Tibial nerve (tissue), 4 donors: ENCODE measurements at places on chromosomes 2 and 18. TPM values are rescaled to one million over a fixed set of nuclear protein-coding genes. Genes with fewer than 3 reads are reported as not detected.

Gene IL1B
- total RNA-seq: 0.22 TPM

Gene MFF
- 102 TPM for total RNA-seq

Gene RAX
- not detected for total RNA-seq

Gene SCN7A
- 128 TPM for total RNA-seq

Gene OTX1
- total RNA-seq: not detected

Gene GALNT14
- total RNA-seq: 0.78 TPM

Gene MROH2A
- total RNA-seq: not detected

DNA sequence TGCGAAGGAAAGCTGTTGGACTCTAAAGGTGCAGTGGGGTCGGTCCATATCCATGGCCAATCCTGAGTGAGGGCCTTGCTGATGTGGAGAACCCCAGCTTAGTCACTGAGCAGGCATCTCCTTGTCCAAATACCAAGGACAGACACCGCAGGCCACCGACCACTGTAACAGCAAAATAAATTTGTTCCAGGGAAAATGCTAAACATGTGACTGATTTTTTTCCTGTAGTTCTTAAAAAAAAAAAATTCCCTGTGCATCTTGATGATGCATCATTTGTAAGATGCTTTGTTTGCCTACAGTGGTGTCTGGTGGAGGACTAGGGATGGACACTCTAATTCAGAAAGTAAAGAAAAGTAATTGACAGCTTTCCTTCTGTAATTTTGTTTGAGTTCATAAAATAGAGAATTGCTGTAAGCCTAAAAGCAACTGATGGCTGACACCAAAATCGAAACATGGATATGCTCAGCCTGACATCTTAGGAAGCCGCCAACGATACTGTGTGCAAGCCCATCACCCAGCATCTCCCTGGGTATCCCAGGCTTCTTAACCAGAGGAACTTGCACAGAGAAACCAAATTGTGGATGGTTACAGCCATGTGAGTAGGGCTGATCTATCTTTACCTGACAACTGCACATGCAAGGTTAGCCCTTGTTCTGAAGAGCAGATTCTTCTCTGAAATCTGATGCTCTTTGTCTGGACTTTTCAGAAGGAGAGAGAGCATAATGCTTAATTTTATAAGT, 188.6 kb downstream of the ARL4C start:
- DNase-seq: no peak

DNA sequence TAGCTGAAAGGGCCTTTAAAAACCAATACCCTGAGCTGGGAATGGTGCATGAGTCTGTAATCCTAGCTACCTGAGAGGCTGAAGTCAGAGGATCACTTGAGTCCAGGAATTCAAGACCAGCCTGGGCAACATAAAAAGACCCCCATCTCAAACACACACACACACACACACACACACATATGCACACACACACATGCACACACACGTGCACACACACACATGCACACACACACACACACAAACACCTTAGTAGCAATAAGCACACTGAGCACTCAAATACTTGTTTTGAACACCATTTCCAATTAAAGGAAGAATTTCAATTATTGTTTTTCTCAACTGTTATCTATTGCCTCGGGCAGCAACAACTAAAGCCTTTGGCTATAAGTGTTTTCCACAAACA, 25.6 kb upstream of the UBE2F start:
- DNase-seq: no peak

- no peak for DNase-seq
Observed at GRCh38 chr2:161546635-161547034, 77.6 kb upstream of the SLC4A10 start.

- DNase-seq: no peak
Observed at GRCh38 chr2:64697297-64698176, 43.8 kb upstream of the SERTAD2 start.

GRCh38 chr2:219425238-219426067, 7.3 kb downstream of the DES start:
- no peak for DNase-seq

DNA sequence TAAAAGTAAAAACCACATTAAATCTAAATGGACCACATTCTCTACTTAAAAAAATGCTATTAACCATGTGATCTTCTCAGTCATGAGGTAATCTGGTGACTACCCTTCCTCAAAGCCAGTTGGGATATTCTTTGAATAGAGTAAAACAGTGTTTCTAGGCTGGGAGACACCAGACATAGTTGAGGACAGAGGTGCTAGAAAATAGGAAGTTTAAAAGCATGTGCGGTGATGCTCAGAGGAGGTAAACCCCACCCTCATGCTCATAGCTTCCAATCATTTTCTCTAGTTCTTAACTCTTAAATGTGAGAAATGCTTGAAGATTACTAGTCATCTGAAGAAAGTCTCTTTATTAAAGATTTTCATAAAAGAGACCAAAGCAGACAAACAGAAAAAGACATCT, 30.7 kb upstream of the ELAC1 start:
- DNase-seq: no peak

DNA sequence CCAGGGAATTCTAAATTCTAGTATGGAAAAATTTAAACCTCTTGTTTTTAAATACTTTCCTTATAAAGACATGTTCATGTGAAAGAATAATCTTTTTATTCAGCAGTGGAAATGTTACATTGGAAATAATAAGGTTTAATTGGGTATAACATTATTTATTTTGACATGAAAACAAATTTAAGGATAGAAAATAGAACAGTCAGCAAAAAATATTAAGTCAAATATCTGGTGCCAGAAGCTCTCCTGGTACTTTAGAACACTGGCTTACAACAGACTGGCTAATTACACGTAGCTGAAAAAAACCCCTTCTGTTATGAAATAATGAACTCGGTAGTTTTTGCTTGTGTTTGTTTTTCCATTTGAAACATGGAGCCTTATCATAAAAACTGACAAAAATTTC, 447.9 kb downstream of the DSEL start:
- DNase-seq: no peak
